ENCODE measurements at places on chromosomes 1 and 21.

DNA sequence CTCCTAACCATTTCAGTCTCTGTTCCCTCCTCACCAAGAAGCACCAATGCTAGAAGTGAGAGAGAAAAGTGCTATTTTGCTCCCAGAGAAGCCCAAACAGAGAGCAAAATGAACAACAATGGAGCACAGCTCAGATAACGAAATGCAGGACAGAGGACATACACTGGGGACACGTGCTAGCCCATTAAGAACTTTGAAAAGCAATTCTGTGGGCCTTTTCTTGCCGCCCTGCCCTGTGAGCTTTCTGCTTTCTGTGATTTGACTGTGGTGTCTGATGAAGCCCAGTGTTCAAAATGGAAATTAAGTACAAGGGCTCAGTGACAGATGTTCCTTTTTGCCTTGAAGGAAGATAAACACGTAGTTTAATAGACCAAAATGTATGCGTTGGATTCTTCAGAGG lies 130.8 kb downstream of the S1PR1 start:
- no peak for DNase-seq

GRCh38 chr1:226710501-226710900 lies 28.6 kb downstream of the ITPKB start:
- no peak for DNase-seq

- DNase-seq: no peak
These were observed 8.5 kb upstream of the WDR47 start for GRCh38 chr1:109050228-109050995.

DNA sequence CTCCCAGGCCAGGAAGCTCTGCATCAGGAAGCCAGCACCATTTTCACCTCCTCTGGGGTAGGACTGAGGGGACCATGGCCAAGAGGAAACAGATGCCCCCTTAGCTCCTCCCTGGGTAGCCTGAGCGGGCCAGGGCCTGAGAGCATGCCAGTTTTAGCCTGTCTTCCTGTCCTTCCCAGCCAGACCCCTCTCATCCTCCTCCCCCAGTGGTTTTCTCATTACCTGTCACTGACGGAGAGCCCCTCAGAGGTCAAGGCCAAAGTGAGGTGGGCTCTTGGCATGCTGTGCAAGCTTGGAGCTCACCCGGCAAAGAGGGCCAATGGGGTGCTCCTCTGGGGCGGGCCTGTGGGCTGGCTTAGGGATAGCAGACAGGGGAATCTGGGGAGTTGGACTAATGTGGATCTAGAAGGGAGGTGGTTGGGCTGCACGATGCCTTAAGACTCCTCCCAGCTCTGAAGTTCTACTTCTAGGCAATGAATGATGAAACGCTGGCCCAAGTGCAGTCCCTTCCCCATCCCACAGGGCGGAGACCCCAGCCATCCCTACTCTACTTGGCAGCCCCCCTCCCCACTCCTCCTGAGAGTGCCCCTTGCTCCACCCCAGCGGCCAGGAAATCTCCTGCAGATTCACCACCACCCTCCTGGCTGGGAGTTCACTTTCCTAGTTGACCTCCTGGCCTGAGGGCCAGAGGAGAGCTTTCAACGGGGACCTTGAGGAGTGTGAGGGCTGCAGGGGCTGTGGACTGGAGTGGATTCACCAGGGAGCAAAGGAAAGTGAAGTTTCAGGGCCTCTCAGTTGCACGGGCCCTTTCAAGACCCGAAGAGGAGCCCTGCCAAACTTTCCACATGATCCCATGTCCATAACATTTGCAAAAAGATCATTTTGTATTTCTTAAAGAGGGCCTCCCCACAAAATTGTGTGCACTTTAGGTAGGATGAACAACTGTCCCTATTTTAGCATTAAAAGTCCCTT lies 9.4 kb upstream of the LMNA start:
- DNase-seq: no peak

GRCh38 chr1:235996048-235996785 lies 68.7 kb downstream of the NID1 start:
- DNase-seq: no peak

DNA sequence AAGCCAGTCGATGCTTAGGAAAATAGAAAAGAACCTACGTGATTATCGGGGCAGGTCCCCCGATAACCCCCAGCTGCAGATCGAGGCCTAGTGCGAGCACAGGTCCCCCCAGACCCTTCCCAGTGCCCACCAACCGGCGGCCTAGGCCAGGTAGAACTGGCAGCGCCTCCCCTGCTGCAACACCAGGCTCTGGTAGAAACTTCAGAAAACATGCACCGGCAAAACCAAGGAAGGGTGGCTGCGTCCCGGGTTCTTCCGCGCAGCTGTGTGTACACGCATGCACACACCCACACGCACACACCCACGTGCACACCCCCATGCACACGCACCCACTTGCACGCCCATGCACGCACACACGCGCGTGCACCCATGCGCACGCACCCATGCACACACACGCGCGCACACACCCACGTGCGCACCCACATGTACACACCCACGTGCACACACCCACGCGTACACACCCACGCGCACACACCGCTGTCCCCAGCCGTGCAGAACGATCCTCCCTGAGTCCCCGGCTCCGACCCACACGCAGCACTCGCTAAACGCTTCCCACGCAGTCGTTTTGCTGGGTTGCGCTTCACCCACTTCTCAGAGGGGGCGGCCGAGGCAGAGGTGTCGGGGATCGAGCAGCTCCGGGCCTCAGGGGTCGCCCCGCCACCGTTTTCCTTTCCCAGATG lies 5.2 kb downstream of the TSPEAR start:
- no peak for DNase-seq

DNA sequence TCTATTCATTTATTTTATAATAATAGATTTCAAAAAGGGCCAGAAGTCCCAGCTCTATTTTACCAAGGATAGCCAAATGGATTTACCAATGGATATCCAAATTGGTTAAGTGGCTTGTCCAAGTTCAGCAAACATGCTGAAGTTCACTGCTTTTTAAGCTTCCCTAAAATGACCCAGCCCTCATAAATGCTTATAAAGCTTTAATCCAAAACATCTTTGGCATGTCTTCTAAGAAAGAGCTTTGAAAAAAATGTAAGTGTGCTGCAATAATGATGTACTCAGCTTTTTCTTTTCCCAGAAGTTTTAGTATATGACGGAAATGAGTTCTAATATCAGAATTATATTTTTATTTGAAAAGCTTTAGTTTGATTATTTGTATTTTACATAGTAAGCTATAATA lies 451.5 kb upstream of the ADAMTS5 start:
- DNase-seq: no peak

GRCh38 chr1:12135612-12136011 lies 31.2 kb upstream of the TNFRSF1B start:
- DNase-seq: no peak

GRCh38 chr1:22556391-22557104 lies 6.7 kb upstream of the EPHA8 start:
- no peak for DNase-seq

- no peak for DNase-seq
These were observed 4.8 kb upstream of the SFN start for GRCh38 chr1:26858160-26858559.

- DNase-seq: no peak
These were observed 4.2 kb downstream of the SH2D2A start for GRCh38 chr1:156812293-156812990.

DNA sequence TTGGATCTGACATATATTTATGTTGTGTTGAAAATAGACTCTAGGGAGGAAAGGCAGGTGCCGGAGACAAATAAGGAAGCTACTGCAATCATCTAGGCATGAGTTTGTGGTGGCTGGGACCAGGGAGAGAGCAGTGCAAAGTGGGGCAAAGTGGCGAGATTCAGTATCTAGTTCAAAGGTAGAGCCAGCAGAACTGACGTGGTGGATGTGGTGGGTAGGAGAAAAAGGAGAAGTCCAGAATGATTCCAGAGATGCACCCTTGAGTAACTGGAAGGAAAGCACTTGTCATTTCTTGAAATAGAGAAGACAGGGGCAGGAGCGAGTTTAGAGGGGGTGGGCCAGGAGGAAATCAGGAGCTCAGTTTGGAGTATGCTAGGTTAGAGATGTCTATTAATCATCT lies 275.2 kb downstream of the KAZN start:
- no peak for DNase-seq

DNA sequence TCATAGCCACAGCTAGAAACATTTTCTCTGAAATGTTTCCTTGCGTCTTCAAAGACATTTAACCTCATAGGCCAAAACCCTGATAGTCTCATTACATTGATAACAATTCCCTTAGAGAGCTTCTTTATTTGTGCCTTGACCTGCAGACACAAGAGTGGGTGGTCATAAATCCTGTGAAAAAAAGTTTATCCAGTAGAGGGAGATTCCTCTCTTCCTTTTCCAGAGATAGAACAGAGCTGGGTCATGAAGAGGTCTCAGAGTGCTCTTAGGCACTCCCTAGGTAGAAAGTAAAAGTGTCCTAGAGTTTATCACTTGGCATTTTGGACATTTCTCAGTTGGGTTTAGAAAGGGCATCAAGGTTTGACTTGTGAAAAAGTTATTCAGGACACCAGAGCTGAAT lies 426.1 kb downstream of the NUF2 start:
- no peak for DNase-seq

DNA sequence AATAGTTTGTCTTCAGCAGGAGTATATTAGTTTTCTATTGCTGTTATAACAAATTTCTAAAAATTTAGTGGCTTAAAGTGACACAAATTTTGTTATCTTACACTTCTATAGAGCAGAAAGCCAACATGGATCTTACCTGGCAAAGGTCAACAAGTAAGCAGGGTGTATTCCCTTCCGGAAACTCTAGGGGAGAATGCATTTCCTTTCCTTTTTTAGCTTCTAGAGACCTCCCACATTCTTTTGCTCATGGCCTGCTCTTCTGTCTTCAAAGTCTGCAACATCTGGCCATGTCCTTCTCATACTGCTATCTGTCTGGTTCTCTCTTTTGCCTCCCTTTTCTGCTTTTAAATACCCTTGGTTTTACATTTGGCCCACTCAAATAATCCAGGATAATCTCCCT lies 242.6 kb downstream of the ZNF648 start:
- no peak for DNase-seq

- DNase-seq: no peak
These were observed 67.8 kb upstream of the KLHDC7A start for GRCh38 chr1:18412882-18413353.

- no peak for DNase-seq
These were observed 1.6 kb downstream of the NRIP1 start for GRCh38 chr21:15063081-15063813.

GRCh38 chr1:241308011-241308410 lies 49.0 kb downstream of the RGS7 start:
- DNase-seq: no peak

- DNase-seq: no peak
These were observed 10.5 kb downstream of the RXFP4 start for GRCh38 chr1:155951753-155952504.

GRCh38 chr1:216528816-216529215 lies 105.6 kb upstream of the USH2A start:
- DNase-seq: no peak

DNA sequence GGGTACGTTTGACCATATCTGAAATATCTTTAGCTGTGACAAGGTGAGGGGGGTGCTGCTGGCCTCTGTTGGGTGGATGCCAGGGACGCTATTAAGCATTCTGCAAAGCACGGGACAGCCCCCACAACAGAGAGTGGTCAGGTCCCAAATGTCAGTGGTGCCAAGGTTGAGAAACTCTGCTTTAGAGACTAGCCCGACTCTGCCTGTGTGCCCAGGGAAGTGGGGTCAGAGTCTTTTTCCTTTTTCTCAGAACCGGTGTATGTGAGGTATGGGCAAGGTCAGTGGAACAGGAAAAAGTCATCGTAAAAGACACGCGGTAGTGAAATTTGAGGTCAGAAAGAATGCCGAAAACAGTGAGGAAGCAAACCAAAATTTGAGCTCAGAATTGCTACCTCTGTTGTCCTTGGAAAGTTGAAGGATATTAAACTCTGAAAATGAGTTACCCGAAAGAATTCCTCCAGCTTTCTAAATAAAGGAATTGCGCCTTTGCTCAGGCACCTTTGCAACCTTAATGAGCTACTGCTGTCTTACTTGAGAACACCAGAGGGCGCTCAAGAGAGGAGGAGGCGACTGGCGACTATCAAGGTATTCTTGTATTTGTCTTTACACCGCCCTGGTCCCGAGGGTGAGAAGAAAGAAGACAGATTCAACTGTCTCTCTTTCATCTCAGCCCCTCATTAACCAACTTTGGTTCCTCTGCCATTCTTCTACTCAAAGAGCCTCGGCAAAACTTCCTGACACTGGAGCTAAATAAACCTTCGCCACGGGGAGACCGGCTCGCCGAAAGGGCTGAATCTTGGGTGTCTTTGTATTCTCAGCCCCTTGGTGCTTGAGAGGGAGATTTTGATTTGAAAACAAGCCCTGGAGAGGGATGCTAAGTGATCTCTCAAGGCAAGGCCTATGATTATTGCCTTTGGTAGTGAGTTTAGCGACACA lies 85.4 kb upstream of the OLIG2 start:
- peak; percentile 50 for DNase-seq

DNA sequence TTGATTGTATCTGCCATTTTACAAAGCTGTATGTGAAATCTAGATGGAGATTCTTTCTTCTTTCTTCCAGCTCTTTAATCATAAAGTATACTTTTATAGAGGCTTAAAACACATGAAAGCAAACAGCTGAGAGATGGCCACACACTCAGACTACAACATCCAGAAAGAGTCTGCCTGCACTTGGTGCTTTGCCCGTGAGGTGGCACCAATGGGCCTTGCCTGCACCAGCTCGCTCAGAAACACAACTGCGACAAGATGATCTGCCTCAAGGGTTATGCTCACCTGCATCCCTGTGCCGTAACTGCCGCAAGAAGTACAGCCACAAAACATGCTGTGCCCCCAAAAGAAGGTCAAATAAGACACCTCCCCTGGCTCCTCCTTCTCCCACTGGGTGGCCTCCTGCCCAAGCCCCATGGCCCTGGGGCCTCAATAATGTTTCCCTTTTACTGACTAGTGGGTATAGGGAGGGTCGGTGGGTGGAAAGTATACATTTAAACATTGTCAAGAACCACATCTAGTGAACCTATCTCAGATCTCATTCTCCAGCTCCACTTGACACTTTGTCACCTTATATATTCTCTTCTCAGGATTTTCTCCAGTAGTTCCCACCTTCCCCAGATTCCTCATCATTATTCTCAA lies 66.7 kb upstream of the ANGPTL3 start:
- DNase-seq: peak; percentile 21

DNA sequence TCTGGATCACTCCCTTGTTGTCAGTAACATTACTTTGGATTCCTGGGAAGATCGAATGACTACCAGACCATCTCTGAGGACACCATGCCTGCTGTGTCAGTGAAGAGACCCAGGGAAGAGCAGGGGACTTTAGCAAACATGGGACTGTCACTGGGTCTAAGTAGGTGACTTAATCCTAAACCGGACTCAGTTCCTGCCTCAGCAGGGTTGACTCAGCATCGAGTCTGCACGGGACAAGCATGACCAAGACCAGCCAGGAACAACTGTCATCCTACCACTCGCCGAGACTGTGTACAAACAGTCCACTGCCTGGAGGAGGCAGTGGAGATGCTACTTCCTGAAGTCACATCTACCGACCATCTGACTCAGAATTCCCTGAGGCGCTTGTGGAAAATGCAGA lies 53.2 kb upstream of the RAB4A start:
- no peak for DNase-seq
